ENCODE measurements at places on chromosomes 1 and 21.

GRCh38 chr1:110249256-110249655 is 39.1 kb downstream of the KCNC4 start:
- H3K27ac ChIP-seq, result no peak overlapping the region
- H3K4me3 ChIP-seq, result no peak overlapping the region
- H3K27me3 ChIP-seq, result no peaks in the 10 kb centered on the region
- DNase-seq, result no peak
- no peaks in the 10 kb centered on the region for H3K4me1 ChIP-seq

- H3K4me1 ChIP-seq, result no peaks in the 10 kb centered on the region
- no peak for DNase-seq
- H3K36me3 ChIP-seq, result no peaks in the 10 kb centered on the region
- H3K27me3 ChIP-seq, result no peaks in the 10 kb centered on the region
Observed at GRCh38 chr1:202254454-202255252, 61.1 kb downstream of the LGR6 start.

GRCh38 chr1:109138358-109138757 is 24.4 kb downstream of the ELAPOR1 start:
- H3K4me3 ChIP-seq, result no peak overlapping the region
- H3K4me1 ChIP-seq, result peaks cover 6% of the 10 kb centered on the region
- no peaks in the 10 kb centered on the region for H3K27me3 ChIP-seq
- no peak overlapping the region for H3K27ac ChIP-seq

- H3K4me3 ChIP-seq, result no peak overlapping the region
- no peaks in the 10 kb centered on the region for H3K27me3 ChIP-seq
- H3K36me3 ChIP-seq, result no peaks in the 10 kb centered on the region
- H3K27ac ChIP-seq, result no peak overlapping the region
Observed at GRCh38 chr1:150895618-150896017, 8.7 kb downstream of the CTXND2 start.

- H3K36me3 ChIP-seq, result no peaks in the 10 kb centered on the region
- DNase-seq, result no peak
- H3K27me3 ChIP-seq, result no peaks in the 10 kb centered on the region
- H3K27ac ChIP-seq, result no peak overlapping the region
- no peak overlapping the region for H3K4me3 ChIP-seq
Observed at GRCh38 chr1:231189683-231190270, 27.9 kb downstream of the TRIM67 start.

DNA sequence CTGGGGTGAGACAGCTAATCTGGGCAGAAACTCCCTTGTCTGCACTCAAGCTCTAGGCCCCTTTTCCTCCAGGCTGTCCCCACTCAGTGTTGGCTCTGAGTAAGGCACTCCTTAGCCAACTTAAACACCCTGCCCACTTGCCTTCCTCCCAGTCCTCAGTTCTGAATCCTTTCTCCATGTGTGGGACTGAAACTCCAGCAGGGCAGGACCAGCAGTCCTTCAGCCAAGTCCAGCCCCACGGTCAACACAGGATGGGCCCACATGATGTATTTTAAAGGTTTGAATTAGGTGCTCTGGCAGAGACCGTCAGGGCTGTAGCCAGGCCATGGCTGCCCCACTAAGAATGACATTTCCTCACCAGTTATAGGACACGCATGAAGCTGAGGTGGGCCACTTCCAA is 107.8 kb downstream of the EDEM3 start:
- H3K36me3 ChIP-seq, result no peaks in the 10 kb centered on the region
- no peaks in the 10 kb centered on the region for H3K27me3 ChIP-seq
- DNase-seq, result no peak
- peak overlapping the region; percentile 11 for H3K4me3 ChIP-seq
- H3K27ac ChIP-seq, result no peak overlapping the region
- H3K4me1 ChIP-seq, result no peaks in the 10 kb centered on the region

Data from trophoblast cell (in vitro differentiated cells and primary cell).